ENCODE measurements at places on chromosomes 1 and 21. TPM values are rescaled to one million over a fixed set of nuclear protein-coding genes. Genes with fewer than 3 reads are reported as not detected.

- H3K4me1 ChIP-seq, result peaks cover 66% of the 10 kb centered on the region
- DNase-seq, result peak; percentile 15
- H3K27ac ChIP-seq, result peak overlapping the region; percentile 60
- H3K27me3 ChIP-seq, result peaks cover 3% of the 10 kb centered on the region
These were observed 2.8 kb downstream of the DHCR24 start for GRCh38 chr1:54884135-54884586.

The SDC3 gene
- total RNA-seq, result 50.1 TPM

DNA sequence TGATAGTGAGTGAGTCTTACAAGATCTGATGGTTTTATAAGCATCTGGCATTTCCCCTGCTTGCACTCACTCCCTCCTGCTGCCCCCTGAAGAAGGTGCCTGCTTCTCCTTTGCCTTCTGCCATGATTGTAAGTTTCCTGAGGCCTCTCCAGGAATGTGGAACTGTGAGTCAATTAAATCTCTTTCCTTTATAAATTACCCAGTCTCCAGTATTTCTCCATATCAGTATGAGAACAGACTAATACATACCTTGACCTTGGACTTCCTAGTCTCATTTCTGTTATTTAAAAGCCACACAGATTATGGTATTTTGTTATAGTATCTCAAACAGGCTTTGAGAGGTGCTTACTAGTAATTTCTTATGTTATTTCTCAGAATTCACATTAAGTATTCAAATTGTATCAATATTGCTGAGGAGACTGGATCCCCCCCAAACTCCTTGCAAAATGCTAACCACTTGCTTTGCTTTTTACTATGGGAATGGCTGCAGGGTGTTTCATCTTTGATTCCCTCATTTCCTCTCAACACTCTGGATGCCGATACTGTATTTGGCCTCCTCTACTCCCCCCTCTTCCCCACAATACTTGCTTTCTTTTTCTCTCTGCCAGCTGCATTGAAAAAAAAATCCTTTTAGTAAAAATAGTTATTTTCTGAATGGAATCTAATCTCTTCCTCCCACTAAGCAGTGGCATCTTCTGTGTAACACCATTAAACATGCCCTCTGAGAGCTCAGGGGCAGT is 96.9 kb upstream of the WLS start:
- DNase-seq, result no peak
- H3K4me3 ChIP-seq, result no peak overlapping the region
- no peaks in the 10 kb centered on the region for H3K36me3 ChIP-seq
- H3K27me3 ChIP-seq, result peaks cover 5% of the 10 kb centered on the region
- no peak overlapping the region for H3K27ac ChIP-seq

The AADACL3 gene
- total RNA-seq, result not detected

- no peak for DNase-seq
- H3K27me3 ChIP-seq, result peaks cover 3% of the 10 kb centered on the region
- H3K4me3 ChIP-seq, result no peak overlapping the region
- peaks cover 41% of the 10 kb centered on the region for H3K4me1 ChIP-seq
- H3K27ac ChIP-seq, result no peak overlapping the region
- no peaks in the 10 kb centered on the region for H3K36me3 ChIP-seq
These were observed 11.7 kb upstream of the PTP4A2 start for GRCh38 chr1:31949862-31950261.
